ENCODE measurements at places on chromosomes 4 and X. TPM values are rescaled to one million over a fixed set of nuclear protein-coding genes. Genes with fewer than 3 reads are reported as not detected.
A peak's percentile ranks its signal among the peaks of the same experiment; 100 is the strongest.

CHRDL1 gene
- 0.66 TPM for total RNA-seq

MAGED4 gene
- 25.3 TPM for total RNA-seq

ART3 gene
- total RNA-seq = not detected

HSPA4L gene
- total RNA-seq = 12.6 TPM

DCX gene
- total RNA-seq = not detected

PWWP3B gene
- 83.6 TPM for total RNA-seq

CT83 gene
- not detected for total RNA-seq

- no peak for DNase-seq
These were observed 37.9 kb upstream of the PGK1 start for GRCh38 chrX:78066110-78066509.

- no peak for DNase-seq
These were observed 128.8 kb upstream of the NKX1-1 start for GRCh38 chr4:1534876-1535526.

DNA sequence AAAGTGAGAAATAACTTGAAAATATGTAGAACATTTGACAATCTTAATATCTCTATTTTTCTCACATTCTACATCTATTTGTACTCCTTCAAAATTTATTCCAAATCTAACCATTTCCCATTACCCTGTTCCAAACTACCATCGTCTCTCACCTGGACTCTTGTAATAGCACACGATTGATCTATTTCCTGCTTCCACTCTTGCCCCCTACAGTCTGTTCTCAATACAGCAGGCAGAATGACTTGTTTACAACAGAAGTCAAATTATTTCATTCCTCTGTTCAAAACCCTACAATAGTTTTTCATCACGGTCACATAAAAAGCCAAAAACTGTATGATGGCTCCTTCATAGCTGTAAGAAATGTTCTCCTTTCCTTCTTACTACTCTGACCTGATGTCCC, 21.1 kb upstream of the LUZP4 start:
- DNase-seq = no peak

GRCh38 chr4:5805270-5805669, 87.6 kb downstream of the CRMP1 start:
- DNase-seq = no peak

DNA sequence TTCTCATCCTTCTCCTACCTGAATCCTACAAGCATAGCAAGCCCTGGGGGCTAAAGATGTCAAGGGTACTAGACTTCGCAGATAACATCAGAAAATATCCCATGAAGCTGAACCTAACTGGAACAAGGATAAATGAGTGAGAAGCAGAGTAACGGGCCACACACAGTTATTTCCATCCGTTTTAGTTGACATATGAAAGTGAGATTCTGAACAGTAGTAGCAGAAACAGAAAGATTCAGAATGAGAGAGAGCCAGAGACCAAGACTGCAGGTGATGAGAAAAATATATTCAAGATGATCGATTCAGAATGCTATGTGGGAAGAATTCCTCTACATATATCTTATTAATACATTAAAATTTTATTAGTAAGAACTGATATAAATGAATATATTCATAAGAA, 165.1 kb downstream of the TSPAN5 start:
- no peak for DNase-seq

GRCh38 chrX:129932821-129933321, 26.9 kb downstream of the UTP14A start:
- DNase-seq = peak; percentile 32

DNA sequence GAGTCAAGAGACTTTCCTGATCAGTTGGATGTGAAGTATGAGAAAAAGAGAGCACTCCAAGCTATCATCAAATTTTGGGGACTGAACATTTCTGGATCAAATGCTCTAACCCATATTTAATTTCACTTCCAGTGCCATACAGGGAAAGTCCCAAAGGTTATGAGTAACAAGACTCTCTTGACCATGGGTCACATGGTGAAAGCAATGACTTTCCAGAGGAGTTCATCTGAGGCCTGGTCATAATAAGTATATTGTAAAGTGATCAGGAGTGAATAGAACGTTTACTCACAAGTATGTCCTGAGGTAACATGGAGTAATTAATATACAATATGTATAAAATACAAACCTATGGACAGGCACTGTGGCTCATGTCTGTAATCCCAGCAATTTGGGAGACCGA, 40.7 kb upstream of the ARMCX5 start:
- DNase-seq = no peak

DNA sequence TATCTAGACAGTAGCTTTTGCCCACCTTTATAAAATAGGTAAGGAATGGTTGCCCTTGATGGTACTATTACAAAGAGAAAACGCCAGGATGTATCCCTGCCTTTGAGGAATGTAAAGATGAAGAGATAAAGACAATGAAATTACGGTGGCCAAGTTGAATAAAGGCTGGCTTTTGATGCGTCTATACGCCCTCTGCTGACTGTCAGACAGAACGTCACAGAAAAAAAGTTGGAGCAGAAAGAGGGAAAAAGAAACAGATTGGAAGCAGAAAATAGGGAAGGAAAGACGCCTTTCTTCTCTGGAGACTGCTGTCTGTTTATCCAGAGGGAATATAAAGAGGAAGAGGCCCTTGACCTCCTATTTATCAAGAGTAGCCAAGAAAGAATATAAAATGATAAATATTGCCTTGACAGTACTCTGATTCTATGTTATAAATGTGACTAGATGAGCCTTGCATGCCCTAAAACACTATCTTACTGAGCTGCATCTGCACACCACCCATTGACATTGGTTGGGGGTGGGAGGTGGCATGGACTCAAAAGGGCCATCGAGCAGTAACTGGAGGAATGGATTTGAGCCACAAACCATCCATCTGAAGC, 30.6 kb downstream of the PCDH19 start:
- DNase-seq = no peak

DNA sequence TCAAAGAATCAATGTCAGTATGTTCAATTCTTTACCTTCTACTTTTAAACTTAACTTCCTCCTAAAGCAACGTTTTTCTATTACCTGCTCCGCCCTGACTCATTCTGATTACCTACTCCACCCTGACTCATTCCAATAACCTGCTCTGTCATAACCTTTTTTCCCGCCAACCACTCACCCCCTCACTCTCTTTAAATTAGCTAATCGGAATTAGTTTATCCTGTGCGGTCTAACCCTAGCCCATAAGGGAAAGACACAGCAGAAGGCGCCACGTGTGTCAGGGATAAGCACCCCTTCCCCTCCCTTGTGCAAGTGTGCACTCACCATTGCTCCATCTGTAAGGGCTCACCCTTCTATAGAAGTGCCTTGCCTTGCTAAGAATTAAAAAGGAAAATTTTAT, 64.4 kb downstream of the EIF4E start:
- no peak for DNase-seq

- DNase-seq = no peak
These were observed 46.6 kb upstream of the MAMLD1 start for GRCh38 chrX:150316564-150316963.

- no peak for DNase-seq
These were observed 1052.1 kb upstream of the PCDH10 start for GRCh38 chr4:132097041-132097440.

DNA sequence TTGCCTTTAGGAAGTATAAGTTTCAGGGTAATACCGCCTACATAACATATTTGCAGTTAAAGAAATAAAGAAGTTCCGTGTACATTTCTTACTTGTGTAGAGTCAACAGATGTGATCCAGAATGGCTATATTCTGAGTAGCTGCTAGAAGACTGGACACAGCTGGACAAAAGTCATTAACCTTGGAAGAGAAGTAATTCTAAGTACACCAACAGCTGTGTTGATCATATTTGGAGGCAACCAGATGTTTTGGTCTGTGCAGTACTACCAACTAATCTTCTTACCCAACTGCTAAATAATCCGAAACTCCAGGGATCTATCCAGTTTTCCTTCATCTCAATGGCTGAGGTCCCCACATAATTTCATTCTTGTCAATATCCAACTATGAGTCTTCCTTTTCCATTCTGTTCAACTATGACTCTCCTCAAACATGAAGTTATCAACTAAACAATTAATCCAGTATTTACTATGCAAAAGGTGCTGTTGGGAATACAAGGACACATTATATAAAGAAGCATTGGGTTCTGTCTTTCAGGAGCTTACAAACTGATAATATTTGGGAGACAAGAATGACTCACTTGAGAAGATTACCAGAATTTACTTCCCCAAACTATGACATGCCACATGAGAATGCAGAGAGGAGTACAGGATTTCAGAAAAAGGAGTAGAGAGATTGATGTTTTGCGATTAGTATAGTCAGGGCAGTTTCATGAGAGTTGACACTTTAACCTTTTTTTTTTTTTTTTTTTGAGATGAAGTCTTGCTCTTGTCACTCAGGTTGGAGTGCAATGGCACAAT, 78.2 kb downstream of the COL4A6 start:
- DNase-seq = no peak

DNA sequence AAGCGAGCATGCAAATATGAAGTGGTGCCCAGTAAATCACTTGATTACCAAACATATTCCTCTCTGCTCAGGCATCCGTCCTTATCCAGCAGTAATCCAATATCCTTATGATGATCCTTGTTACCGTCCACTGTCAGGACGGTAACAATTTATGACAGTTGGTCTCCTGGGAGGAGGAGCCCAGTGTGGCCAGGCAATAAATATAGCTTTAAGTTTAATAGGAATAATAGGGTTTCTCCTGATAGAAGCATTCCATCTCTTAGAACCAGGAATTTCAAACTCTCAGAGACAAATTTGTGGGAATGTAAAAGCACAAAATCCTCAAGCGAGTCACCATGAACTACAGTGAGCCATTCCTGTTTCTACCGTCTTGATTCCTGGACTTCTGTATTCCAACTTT, 171.2 kb upstream of the IL15 start:
- DNase-seq = no peak

GRCh38 chr4:71648923-71649322, 135.0 kb downstream of the GC start:
- no peak for DNase-seq

GRCh38 chr4:2866160-2866861, 22.7 kb downstream of the ADD1 start:
- no peak for DNase-seq

DNA sequence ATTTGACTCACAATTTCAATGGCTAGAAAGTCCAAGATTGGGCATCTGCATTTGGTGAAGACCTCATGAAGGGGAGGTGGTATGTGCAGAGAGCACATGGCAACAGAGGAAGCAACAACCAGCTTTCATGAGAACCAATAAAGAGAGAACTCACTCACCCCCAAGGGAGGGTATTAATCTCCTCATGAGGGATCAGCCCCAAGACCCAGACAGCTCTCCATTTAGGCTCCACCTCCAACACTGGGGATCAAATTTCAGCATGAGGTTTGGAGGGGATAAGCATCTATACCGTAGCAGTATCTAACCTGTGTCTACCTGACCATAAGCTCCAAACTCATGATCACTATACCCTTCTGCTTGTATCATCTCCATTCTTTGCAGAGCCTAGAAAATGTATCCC, 9.3 kb upstream of the TBC1D19 start:
- no peak for DNase-seq

DNA sequence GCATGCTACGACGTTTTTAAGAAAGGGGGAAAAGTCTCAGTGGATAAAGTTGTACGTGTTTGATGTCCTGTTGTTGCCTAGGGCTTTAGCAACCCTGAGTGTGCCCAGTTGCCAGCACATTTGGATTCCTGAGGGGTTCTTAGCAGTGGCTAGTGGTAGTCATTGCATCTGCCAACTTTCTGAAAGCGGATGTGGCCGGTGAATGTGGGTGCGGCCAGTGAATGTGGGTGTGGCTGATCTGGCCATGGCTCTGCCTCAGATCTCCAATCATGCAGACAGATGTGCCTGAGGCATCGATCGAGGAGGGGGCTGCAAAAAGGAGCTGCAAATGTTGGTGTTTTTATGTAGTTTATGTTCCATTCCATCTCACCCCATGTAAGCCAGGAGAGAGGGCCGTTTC, 41.5 kb upstream of the FAT1 start:
- no peak for DNase-seq

- no peak for DNase-seq
These were observed 5.4 kb upstream of the PRICKLE3 start for GRCh38 chrX:49191574-49192011.

DNA sequence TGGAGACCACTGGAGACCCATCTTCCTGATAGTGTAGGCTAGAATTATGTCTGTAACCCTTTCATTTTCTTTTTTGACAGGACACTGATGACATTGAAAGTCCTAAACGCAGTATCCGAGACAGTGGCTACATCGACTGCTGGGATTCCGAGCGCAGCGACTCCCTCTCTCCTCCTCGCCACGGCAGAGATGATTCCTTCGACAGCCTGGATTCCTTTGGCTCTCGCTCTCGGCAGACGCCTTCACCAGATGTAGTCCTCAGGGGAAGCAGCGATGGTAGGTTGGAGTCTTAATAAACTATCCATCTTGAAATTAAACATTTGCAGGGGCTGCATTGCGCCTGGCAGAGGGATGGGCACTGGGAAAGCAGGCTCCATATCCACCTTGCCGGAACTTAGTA, 75.4 kb downstream of the LIMCH1 start:
- DNase-seq = no peak

DNA sequence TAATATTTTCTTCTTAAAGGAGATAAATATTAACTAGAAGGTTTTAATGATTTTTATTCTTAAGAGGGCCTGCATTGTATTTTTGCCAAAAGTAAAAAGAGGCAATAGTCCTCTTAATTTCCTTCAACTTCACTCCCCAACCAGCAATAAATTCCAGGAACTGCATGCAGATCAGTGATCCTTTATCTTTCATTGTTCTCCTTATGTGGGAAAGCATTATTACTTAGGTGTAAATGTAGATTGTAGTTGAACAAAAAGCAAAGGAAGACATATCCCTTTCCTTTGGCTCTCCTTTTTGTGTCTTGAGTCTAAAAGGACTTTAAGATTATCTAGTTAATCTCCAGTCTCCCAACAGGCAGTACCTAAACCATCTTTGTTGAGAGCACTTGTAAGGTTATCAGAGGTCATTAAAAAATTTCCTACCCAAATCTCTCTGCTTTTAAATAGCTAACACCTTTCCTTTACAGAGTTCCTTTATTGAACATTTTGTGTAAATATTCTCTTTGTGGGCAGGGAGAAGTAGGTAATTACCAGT, 55.3 kb downstream of the RAPGEF2 start:
- DNase-seq = no peak

DNA sequence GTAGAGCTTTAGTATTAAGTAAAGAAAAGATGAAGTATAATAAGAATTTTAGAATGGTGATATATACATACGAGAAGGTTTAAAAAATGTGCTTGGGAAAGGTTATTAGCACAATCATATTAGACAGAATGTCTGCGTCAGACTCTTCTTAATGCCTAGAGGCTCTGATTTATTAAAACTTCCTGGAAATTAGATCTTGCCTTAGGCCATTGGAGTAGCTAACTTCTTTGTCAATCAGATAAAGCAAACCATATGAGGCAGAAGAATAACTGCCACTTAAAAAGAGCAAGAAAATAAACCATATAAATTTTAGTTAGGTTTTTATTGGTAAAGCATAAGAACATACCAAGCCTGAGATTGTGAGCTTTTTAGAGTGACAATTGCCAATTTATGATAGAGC, 309.1 kb downstream of the TLL1 start:
- DNase-seq = no peak

- no peak for DNase-seq
These were observed 40.5 kb upstream of the PGRMC2 start for GRCh38 chr4:128328106-128328505.

All from ovary (tissue), 10 donors.